ENCODE measurements at places on chromosomes 2 and 18.

GRCh38 chr18:58033216-58033615 lies 10.8 kb upstream of the NEDD4L start:
- DNase-seq = no peak

DNA sequence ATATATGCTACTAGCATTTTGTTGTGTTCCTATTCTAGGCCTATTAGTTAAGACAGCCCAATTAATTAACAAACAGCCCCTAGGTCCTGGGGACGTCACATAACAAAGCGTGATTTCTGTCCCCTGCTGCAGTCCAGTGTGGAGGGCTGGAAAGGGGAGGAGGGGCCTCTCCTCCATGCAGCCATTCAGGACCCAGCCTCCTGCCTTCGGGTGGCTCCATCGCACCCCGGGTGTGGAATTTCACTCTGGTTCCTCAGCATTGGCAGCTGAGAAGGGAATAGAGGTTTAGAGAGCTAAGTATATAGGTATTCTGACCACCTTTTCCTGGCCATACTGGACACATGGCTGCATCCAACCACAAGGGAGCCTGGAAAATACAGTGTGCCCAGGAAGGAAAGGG lies 42.4 kb downstream of the MC2R start:
- DNase-seq = no peak

DNA sequence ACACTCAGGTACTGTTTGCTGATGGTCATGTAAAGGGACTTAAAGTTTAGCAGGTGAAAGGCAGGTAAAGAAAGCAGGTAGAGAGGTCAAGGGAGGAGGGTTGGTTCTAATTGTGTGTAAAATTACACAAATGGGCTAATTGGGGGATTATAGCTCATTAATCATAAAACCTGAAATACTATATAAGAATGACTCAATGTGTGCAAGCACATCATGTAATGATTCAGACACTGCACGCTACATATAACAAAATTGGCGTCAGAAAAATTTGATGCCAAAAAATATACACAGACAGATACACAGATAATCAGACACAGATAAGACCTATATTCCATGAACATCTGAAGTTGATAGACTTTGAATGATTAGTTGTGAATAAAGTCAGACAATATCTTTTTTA lies 120.7 kb upstream of the LMAN1 start:
- no peak for DNase-seq

DNA sequence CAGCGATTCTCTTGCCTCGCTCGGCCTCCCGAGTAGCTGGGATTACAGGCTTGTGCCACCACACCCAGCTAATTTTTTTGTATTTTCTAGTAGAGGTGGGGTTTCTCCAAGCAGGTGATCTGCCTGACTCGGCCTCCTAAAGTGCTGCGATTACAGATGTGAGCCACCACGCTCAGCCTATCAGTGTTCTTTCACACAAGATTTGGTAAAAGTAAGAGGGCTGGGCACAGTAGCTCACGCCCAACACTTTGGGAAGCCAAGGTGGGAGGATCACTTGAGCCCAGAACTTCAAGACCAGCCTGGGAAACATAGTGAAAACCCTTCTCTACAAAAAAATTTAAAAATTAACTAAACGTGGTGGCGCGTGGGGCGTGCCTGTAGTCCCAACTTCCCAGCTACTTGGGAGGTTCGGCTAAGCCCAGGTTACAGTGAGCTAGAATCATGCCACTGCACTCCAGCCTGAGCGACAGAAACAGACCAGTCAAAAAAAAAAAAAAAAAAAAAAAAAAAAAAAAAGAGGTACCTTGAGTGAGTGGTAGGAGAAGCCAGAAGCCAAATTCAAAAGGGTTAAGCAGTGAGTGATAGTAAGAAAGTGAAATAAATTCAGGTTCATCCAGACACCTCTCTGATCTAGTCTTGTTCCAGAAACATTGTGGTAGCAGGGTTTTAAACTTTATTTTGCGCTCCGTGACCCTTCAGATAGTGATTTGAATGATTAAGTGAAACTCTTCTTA lies 981 bp downstream of the MRPL53 start:
- DNase-seq = no peak

DNA sequence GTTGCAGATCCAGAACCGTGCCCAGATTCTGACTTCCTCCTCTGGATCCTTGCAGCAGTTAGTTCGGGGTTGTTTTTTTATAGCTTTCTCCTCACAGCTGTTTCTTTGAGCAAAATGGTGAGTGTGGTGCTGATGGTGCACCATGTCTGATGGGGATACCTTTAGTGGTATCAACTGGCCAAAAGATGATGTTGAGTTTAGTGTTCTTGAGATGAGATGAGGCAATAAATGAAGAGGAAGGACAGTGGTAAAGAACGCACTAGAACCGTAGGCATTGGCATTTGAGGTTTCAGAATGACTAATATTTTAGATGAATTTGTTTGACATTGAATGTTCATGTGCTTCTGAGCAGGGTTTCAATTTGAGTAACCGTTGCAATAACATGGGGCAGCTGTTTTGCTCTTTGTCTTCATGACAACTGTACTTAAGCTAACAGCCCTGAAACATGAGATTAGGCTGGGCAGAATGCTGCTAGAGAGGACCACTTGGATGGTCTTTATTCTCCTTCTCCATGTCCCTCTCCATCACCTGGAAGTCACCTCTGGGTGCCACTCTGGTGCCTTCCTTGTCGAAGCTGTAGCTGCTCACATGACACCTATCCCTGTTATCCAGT lies 3.9 kb downstream of the CTLA4 start:
- DNase-seq = peak; percentile 42

- DNase-seq = no peak
Measured at GRCh38 chr2:232162187-232162586, 200.7 kb downstream of the DIS3L2 start.

- no peak for DNase-seq
Measured at GRCh38 chr2:238650536-238650935, 197.3 kb upstream of the TWIST2 start.

GRCh38 chr18:26772691-26773090 lies 92.8 kb downstream of the AQP4 start:
- no peak for DNase-seq

DNA sequence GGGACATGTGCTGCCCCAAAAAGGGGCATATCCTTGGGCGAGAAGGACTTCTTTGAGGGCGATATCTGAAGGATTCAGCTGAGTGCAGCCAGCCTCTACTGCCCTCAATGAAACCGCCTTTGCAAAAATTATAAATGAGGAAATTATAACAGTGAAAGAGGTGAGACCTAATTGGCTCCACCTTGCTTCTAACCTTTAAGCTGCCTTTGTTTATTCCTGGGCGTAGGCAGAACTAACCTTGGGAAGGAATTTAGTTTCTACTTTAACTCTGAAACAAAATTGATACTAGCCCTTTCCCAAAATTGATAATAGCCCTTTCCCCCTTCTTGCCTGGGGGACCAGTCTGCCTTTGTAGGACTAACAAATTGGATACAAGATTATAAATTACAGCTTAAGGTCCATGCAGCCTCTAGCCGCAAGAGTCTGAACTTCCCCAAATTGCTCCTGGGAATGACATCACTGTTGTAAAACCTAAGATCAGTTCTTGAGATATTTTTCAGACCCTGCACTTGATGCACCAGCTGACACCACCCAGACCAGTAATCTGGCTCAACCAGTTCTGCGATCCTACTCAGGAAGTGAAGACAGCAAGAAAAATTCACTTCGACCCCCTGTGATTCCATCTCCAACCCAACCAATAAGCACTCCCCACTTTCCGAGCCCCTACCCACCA lies 36.0 kb upstream of the ASAP2 start:
- DNase-seq = no peak

DNA sequence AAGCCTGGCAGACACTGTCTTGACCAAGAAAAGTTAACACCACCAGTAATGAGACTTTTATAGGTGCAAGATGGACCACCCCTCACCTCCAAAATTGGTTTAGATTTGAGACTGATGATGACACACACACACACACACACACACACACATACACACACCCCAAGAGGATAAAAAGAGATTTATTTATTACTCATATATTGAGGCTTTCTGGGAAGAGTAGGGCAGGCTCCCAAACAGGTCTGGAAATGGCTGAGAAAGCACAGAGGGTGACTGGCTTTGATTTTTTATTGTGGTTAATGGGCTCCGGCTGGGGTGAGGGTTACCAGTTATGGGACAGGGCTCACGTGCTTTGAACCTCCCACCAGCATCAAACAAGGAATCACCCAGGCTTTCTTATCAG lies 54.2 kb upstream of the ADAM23 start:
- DNase-seq = no peak

DNA sequence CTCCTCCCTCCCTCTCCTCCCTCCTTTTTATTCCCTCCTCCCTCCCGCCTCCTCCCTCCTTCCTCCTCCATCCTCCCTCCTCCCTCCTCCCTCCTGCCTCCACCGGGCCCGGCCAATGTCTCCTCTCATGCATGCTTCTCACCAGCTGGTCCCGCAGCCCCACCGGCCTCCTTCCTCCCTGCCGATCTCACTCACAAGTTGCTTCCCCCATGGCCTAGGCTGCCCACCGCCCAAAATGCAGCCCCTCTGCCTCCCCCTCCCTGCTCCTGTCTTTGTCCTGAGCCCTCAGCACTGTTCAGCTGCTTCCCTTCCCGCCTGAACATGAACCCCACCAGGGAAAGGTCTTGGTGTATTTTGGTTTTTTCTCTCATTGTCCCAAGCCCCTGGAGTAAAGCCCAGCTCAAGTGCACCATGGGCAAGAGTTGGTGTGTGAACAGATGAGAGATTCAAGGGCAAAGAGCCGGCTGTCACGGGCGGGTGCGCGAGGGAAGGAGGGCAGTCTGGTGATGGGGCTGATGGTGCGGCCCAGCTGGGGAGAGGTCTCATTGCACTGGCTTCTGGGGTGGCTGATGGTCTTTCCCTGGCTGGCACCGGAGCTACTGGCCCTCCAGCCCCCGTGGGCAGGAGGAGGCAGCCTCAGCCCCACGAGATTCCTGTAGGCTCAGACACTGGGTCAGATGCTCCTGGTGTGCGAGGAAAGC lies 117.6 kb downstream of the TWIST2 start:
- DNase-seq = no peak

DNA sequence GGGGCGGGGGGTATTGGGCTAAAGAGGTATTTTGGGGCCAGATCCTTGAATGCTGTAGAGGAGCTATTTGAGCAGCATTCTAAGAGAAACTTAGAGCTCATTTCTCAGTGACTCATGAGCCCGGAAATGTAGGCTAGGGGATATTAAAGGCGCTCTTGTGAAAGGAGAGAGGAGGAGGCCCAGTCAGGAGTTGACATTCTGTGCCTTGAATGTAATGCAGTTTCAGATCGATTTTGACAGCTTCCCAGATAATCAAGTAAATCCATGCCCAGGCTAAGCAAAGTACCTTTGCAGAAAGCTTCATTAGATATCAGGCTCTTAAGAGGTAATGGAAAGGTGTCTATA lies 1.5 kb downstream of the CAB39 start:
- peak; percentile 76 for DNase-seq

GRCh38 chr2:64634345-64635267 lies 19.1 kb downstream of the SERTAD2 start:
- DNase-seq = no peak

- DNase-seq = no peak
Measured at GRCh38 chr2:29202819-29203495, 87.7 kb downstream of the CLIP4 start.

- DNase-seq = no peak
Measured at GRCh38 chr18:62452280-62452831, 70.5 kb upstream of the ZCCHC2 start.

DNA sequence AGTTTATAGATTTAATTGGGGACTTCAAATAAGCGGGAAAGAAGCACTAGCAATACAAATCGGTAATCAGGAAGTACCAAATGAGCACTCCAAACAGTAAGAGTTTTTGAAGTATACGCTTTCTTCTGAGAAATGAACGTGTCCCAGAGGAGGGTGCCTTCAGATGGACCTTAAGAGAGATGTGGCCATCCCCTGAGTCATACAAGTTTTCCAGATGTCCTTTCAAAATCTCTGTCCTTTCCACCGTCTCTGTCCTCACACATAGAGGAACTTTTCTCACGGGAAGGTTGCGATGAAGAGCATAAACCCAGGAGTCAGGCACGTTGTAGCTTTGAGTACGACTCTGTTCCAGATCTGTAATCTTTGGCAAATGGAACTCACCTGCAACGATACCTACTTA lies 1.7 kb upstream of the SMAD2 start:
- DNase-seq = no peak

DNA sequence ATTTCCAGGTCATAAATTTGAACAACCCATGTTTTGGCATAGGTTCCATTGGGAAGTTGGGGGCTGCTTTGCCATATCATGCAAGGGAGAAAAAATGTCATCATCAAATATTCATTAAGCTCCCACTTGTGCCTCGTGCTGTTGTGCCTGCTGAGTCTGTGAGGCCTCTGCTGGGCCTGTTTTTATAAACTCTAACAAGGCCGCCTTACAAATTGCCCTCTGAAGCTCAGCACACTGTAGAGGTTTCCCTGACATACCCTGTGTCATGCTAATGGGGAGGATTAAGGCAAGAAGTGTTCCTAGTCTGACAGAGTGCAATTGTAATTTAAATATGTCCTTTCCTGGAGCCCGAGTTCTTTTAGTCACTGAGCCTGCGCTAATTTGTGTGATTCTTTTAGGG lies 17.6 kb downstream of the OSBPL6 start:
- no peak for DNase-seq

- no peak for DNase-seq
Measured at GRCh38 chr2:144390424-144391020, 129.4 kb downstream of the ZEB2 start.

DNA sequence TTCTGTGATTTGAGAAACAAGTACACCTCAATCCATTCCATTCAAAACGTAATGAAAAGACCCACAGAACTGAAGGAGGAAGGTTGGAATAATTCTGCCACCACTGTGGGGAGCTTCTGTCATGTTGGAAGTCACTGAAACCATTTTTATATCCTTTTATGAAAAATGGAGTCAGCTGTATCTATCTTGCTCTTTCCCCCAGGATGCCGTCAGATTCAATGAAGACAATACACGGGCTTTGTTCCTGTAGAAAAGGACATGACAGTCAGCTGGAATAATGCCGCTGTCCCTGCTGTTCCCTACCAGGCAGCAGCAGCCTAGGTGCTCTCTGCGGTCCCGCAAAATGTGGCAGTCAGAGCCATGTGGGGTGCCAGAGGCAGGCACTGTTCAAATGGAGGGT lies 52.5 kb upstream of the APCDD1 start:
- no peak for DNase-seq

- DNase-seq = no peak
Measured at GRCh38 chr2:21404137-21404536, 280.4 kb downstream of the TDRD15 start.

GRCh38 chr2:105600602-105600948 lies 144.1 kb upstream of the NCK2 start:
- DNase-seq = no peak

- DNase-seq = no peak
Measured at GRCh38 chr2:222280795-222281194, 18.0 kb downstream of the PAX3 start.

- no peak for DNase-seq
Measured at GRCh38 chr2:72081451-72081850, 66.2 kb downstream of the CYP26B1 start.

GRCh38 chr18:60246606-60247005 lies 126.0 kb downstream of the MC4R start:
- no peak for DNase-seq

DNA sequence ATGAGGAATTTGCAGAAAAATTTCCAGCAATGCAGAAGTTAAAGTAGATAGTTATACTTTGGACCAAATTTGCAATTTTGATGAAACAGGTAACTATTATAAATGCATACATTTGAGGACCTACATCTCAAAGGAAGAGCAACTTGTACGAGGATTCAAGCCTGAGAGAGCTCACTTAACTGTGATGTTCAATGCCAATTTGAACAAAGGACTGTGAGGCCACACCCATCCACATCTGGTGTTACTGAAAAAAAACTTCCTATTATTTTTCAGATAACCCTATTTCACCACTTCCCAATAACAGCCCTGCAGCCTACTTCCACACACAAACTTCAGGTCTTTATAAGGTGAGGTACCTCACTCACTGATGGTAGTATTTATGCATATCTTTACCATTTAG lies 203.5 kb upstream of the NABP1 start:
- no peak for DNase-seq
